ENCODE measurements at places on chromosomes 6 and 20.

GRCh38 chr6:120764312-120764711, 570.0 kb downstream of the TBC1D32 start:
- no peak for DNase-seq

GRCh38 chr6:91437315-91437729, 850.5 kb upstream of the MAP3K7 start:
- no peak for DNase-seq

GRCh38 chr6:67608099-67608749, 1026.9 kb upstream of the ADGRB3 start:
- DNase-seq = no peak

GRCh38 chr20:58431134-58431533, 42.1 kb downstream of the VAPB start:
- DNase-seq = no peak

GRCh38 chr6:157788180-157788579, 34.9 kb upstream of the SNX9 start:
- no peak for DNase-seq

DNA sequence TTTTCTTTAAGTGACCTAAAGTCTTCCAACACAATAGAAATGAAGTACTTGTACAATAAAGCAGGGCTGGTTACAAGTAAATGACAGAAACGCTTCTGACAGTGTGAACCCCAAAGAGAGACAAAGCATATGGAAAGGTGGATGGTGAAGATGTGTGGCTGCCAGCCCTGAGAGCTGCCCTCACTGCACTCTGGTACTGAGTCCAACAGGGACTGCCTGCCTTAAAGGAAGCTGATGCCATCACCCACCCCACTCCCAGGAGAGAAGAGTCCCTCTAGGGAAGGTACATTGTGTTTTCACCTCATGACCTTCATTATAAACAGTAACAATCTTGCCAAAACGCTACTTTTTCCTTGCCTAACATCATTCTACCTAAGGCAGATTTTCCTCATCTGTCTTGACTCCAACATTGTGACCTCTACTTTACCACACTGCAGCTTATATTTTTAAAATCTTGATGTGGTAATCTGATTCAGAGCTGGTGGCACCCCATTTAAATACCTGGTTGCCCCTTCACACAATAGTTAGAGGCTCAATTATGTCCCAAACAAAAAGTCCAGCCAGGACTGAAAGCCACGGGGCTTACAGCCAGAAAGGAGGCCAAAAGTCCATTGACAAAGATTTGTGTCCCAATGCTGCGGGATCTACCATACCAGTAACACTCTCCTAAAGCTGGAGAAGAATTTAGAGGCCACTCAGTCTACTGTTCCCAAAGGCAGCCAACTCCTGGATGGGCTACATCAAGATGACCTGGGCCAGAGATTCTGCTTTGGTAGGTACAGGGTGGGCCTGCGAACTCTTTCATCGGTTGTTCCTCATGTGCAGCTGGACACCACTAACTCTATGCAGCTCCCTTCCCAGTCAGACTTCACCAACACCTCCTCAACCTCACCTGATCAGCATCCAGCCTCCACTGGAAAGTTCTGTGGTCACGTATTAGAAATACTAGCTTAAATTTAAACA, 4.4 kb downstream of the APMAP start:
- DNase-seq = no peak

DNA sequence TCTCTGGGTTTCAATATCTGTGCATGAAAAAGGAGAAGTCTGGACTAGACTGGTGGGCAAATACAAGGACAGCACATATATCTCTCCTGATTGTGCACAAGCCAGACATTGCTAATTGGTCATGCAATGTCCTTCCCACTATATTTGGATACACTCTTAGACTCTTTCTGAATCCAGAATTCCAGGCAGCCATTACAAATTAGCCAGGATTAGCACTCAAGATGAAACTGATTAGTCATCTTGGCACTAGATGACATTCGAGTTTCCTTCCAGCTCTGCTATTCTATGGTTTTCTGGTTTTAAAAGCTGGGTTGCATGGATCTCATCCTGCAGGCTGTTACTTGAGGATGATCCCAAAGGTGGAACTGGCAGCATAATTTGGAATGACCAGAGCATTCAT, 73.2 kb downstream of the SCP2D1 start:
- DNase-seq = no peak

- DNase-seq = no peak
Observed at GRCh38 chr20:5567644-5568043, 182.6 kb upstream of the SHLD1 start.

DNA sequence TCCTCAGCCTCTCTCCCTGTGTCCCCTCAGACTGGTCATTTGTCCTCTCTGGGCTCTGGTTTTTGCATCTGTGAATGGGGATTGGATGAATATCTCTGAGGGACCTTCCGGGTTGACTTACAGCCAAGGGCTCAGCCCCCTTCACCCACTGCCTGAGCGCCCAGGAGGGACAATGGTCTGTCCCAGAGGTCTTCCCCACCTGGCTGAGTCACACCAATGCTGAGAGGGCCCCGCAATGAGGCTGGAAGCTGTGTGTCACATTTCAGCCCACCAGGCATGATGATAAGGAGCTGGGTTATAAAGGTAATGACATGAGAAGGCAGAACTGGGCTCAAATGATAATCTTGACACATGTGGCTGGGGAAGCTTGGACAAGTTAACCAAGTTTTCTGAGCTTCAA, 70.5 kb downstream of the TOX2 start:
- DNase-seq = no peak

Measured in activated CD8-positive, alpha-beta memory T cell treated with anti-CD3 and anti-CD28 coated beads for 1 hour (primary cell).